ENCODE measurements at places on chromosomes 3 and 15.

DNA sequence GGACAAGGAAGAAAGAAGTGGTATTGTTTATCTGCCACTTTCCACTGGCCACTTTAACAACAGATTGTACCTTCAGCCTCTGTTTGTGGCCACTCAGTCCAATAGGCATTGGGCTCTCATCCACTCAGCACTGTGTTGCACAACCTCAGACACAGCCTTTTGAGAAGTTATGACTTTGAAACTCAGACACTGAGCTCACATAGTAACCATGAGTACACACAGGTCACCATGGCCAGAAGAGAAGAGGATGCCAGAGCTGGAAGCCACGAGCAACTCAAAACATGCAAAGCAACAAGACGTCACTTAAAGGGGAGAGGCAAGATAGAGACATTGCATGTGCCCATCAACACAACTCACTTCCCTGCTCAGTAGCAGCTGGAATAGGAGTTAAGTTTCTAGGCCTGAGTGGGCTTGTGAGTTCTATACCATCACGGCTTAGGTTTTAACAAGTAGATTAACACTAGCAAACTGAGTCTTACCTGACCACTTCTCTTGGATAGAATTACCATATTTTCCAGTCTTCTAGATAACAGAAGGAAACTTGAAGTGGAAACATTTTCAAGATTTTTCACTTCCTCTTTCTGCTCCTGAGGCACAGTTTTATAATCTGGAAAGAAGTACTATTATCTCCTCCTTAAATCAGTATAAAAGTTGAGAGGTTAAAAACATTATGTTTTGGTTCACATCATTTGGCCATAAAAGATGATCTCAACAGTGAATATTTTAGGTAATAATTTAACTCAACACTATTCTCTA lies 103.5 kb downstream of the IMPG2 start:
- DNase-seq = no peak

GRCh38 chr3:42532229-42532628 lies 29.8 kb downstream of the VIPR1 start:
- DNase-seq = no peak

- no peak for DNase-seq
These were observed 1.4 kb upstream of the NECTIN3 start for GRCh38 chr3:111069974-111070771.

GRCh38 chr3:28042707-28043106 lies 198.7 kb upstream of the CMC1 start:
- DNase-seq = no peak

DNA sequence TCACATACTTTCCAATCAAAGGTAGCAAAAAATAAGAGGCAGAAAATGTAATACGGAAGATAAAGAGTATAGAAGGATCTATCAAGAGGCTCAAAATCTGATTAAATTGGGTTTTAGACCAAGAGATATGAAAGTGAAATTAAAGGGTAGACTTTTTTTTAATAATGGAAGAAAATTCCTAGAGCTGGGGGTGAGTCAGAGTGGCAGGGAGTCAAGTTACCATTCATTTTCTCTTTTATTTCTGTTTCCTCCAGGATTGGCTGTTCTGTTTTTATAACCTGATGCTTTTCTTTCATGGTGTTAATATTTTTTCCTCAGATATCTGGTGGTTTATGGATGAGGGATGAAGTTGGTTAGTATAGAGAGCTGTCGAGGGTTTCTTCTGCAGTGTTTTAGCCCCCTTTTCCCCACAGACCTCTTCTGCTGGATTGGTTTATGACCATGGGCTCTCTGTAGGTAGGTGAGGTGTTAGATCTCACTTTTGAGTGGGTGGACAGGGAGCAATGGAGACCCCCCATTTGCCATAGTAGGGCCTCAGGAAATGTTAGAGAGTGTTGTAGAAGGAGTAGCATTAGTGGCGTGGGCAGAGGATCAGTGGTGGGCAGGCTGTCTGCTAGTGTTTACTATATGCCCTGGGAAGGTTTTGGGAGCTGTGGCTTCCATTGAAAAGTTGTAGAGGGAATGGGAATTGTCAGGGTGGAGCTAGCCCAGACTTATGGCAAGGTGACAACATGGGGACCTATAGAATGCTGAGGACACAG lies 201.6 kb upstream of the GOLGA6L4 start:
- no peak for DNase-seq

DNA sequence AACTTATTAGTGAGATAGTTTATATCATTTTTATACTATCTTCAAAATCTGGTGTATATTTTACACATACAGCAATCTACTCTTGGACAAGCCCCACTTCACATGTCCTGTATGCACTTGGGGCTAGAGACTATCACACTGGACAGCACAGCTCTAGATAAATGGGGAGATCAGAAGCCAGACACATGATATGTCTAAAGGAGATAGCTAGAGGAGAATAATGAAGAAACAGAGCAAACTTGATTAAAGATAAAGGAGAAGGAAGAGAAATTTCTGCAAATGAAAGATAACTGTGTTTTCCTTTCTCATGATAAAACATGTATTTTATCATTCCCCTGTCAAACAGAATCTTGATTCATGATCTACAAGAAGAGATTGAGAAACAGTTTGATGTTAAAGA lies 13.0 kb downstream of the CPA3 start:
- no peak for DNase-seq

DNA sequence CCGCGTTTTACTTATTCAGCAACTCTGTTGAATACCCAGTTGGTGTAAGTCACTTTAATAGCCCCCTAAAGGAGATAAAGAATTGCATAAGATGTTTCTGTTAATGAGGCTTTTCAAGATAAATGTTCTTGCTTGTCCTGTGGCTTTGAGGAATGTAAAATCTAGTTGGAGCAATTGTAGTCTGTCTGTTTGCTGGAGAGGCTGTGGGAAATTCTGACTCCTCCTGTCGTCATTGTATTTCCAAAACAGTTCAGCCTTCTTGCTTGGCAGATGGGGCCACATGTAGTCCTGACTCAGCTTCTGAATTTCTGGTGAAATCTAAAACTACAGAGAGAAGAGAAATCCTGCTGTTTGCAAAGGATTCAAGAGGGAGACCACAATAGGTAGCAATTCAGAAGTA lies 114.4 kb downstream of the RYR3 start:
- DNase-seq = no peak

GRCh38 chr3:12557473-12558100 lies 700 bp downstream of the MKRN2 start:
- no peak for DNase-seq

- no peak for DNase-seq
These were observed 88.0 kb upstream of the IQSEC1 start for GRCh38 chr3:13161021-13161759.

Measured in NCI-H446 (cell line).